ENCODE measurements at places on chromosomes 7 and 10.

DNA sequence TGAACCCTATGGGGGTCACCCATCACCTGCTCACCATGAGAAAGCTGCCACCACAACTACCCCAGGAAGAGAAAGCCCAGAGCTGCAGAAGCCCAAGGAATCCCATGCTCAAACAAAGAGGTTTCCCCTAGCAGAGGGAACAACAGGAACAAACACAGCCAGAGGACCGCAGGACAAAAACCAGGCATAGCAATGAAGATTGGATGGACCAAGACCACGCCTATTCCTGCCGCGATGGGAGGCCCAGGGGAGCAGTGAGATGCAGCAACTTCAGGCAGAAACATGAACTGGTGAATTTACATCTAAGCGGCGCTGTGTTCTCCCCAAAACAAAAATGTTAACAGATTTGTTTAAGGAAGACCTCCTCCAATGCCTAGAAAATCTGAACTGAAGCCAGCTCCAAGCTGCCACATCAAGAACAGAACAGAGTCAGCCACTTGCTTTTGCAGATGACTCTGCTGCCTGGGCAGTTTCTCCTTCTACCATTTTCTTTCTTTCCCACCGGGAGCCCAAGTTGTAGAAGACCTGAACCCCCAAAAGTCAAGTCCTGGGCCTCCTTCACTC is 134.2 kb upstream of the NEBL start:
- DNase-seq: no peak

DNA sequence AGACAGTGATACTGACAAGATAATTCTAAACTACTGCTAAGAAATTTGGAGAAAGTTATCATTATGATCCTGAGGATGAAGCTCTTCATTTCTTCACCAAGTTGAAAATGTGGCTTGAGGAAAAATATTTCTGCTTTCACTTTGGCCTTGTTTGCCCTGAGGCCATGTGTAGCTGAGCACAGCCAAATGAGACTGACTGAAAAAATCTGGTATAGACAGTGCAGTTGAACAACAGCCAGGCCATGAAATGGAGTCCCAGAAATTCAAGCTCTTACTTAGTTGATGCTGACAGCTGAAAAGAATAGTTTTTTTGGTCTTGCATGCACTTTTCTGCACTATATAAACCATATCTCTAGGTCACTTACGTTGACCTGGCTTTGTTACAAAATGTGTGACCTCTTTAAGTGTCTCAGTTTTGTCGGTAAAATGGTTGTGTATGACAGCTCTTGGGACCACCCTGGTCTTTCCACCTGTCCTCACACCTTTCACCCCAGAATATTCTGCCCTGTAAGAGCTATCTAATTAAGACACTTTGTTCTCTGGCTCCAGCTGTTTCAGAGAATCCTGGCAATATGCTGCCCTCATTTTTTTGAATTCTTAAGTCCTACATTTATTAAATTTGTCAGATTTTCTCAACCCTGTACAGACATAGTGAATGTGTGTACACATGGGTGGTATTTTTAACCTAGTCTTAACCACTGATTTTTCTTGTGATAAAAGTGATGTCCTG is 91.3 kb downstream of the CD36 start:
- DNase-seq: peak; percentile 69

DNA sequence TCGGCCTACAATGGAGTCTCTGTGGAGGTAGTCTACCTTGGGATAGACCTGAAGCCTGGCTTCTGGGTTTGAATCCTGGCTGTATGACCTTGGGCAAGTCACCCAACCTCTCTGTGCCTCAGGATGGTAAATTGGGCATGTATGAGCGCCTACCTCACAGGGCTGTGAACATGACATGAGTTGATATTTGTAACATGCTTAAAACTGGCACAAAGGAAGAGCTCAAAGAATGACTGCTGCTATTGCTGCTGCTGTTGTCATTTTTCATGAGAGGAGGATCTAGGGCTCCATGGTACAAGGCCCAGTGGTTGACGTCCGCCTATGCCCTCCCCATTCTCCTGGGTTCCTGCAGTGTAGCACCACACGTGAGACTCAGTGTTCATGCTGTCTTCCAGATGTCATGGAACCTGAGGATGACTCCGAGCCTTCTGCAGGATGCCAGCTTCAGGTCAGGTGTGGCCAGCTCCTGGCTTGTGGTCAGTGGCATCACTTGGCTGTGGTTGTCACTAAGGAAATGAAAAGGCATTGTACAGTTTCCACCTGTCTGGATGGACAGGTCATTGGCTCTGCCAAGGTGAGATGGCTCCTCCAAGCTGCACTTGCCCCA is 95.0 kb downstream of the WDFY4 start:
- no peak for DNase-seq

- no peak for DNase-seq
Measured at GRCh38 chr7:74429153-74429747, 24.5 kb upstream of the GTF2IRD1 start.

All from right lung (tissue), 10 donors.